ENCODE measurements at places on chromosomes 13 and 19. TPM values are rescaled to one million over a fixed set of nuclear protein-coding genes. Genes with fewer than 3 reads are reported as not detected.
A peak's percentile ranks its signal among the peaks of the same experiment; 100 is the strongest.

Gene MTMR6
- 14.0 TPM for total RNA-seq

Gene C3
- total RNA-seq, result 486 TPM

DNA sequence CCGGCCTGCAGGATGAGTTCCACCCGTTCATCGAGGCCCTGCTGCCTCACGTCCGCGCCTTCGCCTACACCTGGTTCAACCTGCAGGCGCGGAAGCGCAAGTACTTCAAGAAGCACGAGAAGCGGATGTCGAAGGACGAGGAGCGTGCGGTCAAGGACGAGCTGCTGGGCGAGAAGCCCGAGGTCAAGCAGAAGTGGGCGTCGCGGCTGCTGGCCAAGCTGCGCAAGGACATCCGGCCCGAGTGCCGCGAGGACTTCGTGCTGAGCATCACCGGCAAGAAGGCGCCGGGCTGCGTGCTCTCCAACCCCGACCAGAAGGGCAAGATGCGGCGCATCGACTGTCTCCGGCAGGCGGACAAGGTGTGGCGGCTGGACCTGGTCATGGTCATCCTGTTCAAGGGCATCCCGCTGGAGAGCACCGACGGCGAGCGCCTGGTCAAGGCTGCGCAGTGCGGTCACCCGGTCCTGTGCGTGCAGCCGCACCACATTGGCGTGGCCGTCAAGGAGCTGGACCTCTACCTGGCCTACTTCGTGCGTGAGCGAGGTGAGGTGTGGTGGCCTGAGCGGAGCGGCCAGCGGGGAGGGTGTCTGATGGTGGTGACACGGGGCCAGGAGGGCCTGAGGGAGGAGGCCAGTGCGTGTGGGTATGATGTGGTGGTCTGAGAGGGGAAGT is 15.5 kb downstream of the NFIC start:
- no peak for DNase-seq

DNA sequence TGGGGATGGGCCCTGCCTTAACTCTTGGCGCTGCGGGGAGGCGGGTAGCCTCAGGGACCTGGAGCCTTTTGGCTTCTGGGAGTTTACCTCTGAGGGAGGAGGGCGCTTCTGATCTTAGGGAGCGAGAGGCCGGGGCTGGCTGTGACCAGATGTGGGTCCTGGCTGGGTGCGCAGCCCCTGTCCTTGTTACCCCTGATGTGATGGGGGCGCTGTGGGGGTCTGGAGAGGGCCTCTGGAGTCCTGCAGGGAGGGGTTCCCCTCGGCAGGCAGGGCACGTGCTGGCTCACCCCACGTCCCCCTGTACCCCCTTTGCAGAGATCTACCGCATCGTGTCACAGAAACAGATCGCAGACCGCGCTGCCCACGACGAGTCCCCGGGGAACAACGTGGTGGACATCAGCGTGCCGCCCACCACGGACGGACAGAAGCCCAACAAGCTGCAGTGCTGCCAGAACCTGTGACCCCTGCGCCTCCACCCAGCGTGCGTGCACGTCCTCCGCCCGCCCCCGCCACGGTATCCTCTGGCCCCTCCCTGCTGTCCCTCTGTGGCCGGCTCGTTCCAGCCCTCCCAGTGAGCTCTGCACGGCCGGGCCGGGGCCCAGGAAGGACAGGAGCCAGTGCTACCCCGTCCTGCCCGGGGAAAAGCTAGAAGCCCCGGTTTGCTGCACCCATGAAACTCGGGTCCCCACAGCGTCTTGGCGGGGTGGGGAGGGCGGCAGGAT is 9.8 kb upstream of the MARCHF2 start:
- DNase-seq, result no peak

GRCh38 chr13:75687150-75687763 is 51.1 kb downstream of the LMO7 start:
- DNase-seq, result no peak

DNA sequence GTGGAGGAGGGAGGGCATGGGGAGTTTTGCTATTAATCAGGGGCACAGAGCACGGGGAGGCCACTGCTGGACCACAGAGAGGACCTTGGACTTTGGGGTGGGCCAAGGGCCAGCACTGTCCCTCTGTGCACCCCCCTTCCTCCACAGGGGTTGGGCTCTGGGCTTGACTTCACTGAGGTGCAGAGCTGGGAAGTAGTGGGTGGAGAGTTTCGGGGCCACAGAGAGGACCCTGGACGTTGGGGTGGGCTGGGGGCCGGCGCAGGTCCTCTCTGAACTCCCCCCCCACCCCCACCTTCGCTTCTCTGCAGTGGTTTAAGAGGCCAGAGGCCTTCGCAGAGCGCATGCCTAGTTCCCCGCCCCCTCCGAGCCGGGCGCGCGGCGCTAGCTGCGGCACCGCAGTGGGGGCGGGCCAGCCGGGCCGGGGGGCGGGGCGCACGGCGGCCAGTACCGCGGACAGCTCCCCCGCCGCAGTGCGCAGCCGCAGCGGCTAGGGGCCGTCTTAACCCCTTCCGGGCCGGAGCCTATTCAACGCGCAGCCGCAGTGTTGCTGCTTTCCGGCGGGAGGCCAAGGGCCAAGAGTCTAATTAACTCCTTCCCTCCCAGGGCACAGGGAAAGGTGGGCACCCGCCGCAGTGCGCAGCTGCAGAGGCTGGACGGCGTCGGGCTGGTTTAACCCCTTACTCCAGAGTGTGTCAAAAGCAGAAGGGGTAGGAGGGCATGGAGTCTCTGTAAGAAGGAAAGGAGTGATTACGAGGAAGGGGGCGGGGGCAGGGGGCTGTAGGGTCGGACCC is 3.7 kb downstream of the KCNC3 start:
- DNase-seq, result peak; percentile 55

DNA sequence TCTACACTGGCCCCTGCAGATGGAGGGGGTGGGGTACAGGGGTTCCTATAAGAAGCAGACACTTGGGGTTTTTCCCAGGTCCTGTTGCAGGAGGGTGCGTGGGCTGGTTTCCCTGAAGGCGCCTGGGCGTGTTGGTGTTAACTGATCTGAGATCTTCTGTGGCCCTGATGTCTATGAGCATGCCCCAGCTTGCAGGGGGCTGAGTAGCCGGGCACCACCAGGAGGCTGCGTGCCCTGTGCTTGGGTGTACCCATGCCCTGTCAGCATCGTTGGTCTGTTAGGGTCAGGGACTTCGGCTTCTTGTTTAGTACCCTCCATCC is 45.3 kb downstream of the CAPN12 start:
- DNase-seq, result no peak

Gene MBD3L5
- not detected for total RNA-seq

Gene C1QTNF9B
- not detected for total RNA-seq

Gene ZNF30
- total RNA-seq, result 3.8 TPM

GRCh38 chr13:22399801-22400420 is 729.0 kb downstream of the FGF9 start:
- DNase-seq, result no peak

DNA sequence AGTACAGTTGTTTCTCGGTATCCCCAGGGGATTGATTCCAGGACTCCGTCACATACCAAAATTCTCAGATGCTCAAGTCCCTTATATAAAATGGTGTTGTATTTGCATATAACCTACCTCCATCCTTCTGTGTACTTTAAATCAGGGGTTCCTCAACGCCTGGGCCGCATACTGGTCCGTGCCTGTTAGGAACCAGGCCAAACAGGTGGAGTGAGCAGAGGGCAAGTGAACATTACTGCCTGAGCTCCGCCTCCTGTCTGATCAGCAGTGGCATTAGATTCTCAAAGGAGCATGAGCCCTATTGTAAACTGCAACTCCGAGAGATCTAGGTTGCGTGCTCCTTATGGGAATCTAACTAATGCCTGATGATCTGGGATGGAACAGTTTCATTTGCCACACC is 42.2 kb upstream of the KCTD4 start:
- peak; percentile 37 for DNase-seq

GRCh38 chr13:73683746-73684145 is 450.5 kb downstream of the KLF12 start:
- DNase-seq, result no peak

DNA sequence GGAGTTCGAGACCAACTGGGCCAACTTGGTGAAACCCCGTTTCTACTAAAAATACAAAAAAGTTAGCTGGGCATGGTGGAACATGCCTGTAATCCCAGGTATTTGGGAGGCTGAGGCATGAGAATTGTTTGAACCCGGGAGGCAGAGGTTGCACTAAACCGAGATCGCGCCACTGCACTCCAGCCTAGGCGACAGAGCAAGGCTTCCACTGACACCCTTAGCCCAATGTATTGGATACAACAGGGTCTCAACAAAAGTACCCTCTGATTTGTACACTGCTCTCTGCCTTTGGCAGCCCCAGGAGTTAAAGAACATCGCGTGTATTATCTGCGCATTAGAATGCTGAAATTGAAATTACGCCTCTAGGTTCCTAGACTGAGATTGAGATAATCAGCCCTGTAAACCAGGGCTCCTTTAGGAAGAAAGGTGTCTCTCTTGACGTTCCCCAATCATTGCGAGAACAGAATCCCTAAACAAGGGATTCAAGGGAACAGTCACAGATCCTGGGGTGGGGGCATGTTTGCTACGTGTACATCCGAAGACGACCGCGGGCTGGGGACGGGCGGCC is 21.9 kb downstream of the IPO5 start:
- DNase-seq, result no peak

Gene NALCN
- total RNA-seq, result 6.8 TPM

DNA sequence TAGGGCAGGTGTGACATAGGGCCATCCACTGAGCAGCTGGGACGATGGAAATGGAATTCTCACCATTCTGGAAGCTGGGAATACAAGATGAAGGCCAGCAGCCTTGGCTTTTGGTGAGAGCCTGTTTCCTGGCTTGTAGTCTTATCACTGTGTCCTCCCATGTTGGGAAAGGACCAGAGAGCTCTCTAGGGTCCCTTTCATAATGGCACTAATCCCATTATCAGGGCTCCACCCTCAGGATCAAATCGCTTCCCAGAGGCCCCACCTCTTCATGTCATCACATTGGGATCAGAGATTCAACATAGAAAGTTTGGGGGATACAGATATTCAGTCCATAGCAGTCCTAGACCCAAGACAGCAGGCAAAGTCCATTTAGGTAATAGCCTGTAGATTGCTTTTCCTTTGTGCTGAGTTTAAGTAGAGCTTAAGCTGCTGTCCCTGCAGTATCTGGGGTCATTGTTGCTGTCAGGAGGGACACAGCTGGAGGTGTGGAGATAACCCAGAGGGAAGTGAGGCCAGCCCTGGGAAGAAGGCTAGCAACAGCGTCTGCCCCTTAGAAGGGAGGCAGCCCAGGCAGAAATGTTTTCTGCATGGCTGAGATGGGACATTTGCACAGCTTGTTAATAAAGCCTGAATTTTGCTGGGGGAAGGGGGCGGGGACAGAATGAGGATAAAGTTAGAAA is 136.5 kb upstream of the GPR12 start:
- DNase-seq, result no peak

- DNase-seq, result no peak
Measured at GRCh38 chr13:111853721-111854120, 213.2 kb upstream of the SOX1 start.

DNA sequence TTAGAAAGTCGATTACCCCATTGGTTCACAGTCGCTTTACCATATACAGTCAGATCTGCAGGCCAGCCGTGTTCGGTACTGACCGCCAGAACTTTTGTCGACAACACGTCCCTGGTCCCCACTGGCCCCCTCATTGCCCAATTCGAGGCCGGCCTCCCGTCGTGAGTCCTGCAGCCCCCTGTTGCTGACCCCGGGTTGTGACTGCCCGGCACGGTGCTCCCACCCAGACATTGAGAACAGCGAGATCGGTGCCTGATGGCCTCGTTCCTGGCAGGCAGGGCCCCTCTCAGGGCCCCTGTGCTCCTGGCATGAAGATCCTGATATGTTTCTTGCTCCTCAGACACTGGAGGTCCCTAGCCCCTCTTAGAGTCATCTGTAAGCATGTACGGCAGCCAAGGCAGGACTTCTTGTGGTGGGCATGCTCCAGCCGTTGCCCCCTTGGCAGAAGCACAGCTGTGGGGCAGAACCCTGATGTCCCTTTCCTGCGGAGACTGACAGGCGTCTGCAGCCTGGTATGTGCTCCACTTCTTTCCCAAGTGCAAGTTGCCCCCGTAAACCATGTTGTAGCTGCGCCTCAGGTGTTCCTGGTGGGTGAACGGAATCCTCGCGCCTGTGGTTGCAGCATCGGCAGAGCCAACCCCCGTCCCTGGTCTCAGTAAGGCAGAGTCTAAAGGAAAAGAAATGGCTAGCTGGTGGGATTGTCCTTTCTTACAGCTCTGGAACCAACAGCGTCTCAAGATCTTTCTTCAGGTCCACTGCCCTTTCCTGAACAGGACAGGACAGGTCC is 123.2 kb upstream of the SPACA7 start:
- no peak for DNase-seq

GRCh38 chr13:45705918-45706317 is 3.8 kb downstream of the CBY2 start:
- DNase-seq, result no peak

Gene KCTD15
- 28.0 TPM for total RNA-seq

DNA sequence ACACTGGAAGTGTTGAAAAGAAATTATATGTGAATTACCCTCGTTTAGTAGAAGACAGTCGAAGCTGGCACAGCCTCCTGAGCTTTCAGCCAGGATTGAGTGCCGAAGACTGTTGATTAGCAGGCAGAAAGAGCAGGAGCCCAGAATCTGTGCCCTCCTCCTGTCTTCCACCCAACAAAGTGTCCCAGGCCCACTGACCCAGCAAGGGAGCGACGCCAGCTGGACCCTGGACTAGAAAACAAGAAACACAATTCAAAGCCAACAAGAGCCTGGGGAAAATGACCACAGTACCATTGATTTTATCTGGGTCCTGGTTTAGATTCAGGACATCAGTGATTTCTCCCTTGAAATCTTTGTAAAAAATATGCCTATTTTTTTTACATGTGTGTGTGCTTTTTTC is 120.7 kb downstream of the RXFP2 start:
- DNase-seq, result no peak

DNA sequence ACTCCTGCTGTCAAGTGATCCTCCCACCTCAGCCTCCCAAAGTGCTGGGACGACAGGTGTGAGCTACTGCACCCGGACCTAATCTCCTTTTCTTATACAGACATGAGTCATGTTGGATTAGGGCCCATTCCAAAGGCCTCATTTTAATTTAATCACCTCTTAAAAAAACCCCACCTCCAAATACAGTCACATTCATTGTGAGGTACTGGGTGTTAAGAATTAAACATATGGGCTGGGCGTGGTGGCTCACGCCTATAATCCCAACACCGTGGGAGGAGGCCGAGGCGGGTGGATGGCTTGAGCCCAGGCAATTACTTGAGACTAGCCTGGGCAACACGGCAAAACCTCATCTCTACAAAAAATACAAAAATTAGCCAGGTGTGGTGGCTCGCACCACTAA is 46.6 kb downstream of the PIN1 start:
- DNase-seq, result no peak

GRCh38 chr19:31944326-31944725 is 401.1 kb upstream of the ZNF507 start:
- no peak for DNase-seq

Gene BRME1
- total RNA-seq, result 2.6 TPM

DNA sequence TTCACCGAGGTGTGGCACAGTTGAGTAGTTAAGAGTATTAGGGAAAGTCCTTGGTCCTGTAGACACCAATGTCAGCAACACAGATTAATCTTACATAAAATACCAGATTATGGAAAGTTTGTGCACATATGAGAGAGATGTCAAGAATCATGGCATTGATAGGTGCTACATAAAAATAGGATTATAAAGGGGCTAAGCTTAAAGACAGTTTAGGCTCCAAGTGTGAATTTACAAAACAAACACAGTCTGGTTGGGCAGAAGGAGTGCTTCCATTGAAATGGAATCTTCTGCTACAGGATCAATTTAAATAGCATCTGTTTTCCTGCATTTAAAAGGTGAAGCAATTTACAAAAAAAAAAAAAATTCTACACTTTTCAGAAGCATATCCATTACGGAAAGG is 292.9 kb downstream of the DNAJC15 start:
- no peak for DNase-seq
